ENCODE measurements at places on chromosomes 13 and 19. TPM values are rescaled to one million over a fixed set of nuclear protein-coding genes. Genes with fewer than 3 reads are reported as not detected.

The ADAT3 gene
- 7.8 TPM for polyA plus RNA-seq

GRCh38 chr13:44388427-44389059 is 14.9 kb downstream of the SERP2 start:
- peak; percentile 34 for DNase-seq

- no peak for DNase-seq
Measured at GRCh38 chr13:20782116-20782708, 8.5 kb upstream of the EEF1AKMT1 start.

The CLPTM1 gene
- 41.6 TPM for polyA plus RNA-seq

DNA sequence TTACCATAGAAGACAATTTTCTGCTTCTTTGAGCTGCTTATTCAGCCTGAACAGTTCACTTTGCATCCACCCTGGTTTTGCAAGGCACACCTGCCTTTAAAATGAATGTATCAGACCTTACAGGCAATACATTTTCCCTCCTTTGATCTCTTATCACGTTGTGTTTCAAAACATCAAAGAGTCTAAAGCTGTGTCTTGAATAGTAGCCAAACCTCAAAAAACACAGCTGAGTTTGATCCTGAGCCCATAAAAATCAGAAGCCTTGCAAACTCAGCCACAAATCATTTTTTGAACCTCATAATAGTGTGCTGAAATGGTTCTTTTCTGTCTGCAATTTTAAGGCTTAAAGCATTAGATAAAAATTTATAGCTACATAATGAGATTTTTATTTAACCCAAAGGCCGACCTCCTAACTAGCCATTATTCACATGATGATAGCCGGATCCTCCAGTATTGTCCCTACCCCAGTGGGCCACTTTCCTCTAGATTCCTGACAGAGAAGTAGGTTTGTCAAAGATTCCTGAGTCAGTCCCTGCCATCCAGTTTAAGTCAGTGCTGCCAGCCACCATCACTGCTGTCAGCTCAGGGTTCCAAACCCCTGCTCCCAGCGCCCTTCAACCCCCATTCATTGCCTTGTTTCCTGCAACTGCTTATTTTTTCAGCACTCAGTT is 71.8 kb downstream of the CAB39L start:
- DNase-seq = no peak

The ZNF175 gene
- polyA plus RNA-seq = 5.8 TPM

The U2AF1L4 gene
- 23.7 TPM for polyA plus RNA-seq

The BTBD2 gene
- 27.2 TPM for polyA plus RNA-seq

DNA sequence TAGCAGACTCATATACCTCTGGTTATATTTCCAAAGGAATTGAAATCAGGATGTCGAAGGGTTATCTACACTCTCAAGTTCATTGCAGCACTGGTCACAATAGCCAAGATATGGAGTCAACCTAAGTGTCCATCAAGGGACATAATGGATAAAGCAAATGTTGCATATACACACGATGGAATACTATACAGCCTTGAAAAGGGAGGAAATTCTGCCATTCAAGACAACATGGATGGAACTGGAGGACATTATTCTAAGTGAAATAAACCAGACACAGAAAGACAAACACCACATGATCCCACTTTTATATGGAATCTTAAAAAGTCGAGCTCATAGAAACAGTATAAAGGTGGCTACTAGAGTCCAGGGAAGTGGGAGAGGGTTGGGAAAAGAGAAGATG is 13.6 kb upstream of the ERCC1 start:
- no peak for DNase-seq

The APLP1 gene
- polyA plus RNA-seq = 39.0 TPM

DNA sequence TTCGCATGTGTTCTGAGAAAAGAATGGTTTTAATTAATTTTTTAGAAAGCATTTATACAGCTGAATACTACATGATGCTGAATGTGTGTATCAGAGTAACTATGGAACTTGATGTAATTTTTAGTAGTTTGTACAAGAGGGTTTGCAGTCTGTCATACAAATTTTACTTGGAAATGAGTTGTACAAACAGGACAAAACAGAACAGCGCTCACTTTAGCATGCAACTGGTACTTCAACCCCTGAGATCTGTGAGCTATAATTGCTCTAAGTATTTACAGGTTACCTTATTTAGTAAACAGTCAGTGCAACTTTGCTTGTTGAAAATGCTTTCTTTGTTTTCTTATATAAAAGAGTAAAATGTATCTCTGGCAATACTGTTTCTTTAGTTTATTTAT is 706 bp downstream of the TNFRSF19 start:
- DNase-seq = no peak

DNA sequence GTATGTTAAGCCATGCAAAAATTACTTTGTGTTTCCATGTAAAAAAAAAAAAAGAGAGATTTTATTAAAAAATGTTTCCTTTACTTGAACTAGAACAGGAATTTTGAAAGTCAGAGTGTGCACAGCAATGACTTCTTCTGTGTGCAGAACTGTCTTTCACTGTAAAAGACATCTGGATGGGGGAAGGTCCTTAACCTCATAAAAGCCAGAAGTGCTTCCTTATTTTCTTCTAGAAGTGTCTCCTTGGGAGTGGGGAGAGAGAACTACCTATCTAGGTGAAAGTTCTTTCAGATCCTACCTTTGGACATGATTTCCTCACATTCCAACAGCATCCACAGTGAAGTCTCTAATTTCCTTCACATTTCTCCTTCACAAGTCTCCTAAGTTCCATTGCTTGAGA is 360.3 kb downstream of the FGF14 start:
- no peak for DNase-seq

The CEACAM4 gene
- not detected for polyA plus RNA-seq

- DNase-seq = peak; percentile 61
Measured at GRCh38 chr13:95677564-95678266, 776 bp downstream of the DNAJC3 start.

DNA sequence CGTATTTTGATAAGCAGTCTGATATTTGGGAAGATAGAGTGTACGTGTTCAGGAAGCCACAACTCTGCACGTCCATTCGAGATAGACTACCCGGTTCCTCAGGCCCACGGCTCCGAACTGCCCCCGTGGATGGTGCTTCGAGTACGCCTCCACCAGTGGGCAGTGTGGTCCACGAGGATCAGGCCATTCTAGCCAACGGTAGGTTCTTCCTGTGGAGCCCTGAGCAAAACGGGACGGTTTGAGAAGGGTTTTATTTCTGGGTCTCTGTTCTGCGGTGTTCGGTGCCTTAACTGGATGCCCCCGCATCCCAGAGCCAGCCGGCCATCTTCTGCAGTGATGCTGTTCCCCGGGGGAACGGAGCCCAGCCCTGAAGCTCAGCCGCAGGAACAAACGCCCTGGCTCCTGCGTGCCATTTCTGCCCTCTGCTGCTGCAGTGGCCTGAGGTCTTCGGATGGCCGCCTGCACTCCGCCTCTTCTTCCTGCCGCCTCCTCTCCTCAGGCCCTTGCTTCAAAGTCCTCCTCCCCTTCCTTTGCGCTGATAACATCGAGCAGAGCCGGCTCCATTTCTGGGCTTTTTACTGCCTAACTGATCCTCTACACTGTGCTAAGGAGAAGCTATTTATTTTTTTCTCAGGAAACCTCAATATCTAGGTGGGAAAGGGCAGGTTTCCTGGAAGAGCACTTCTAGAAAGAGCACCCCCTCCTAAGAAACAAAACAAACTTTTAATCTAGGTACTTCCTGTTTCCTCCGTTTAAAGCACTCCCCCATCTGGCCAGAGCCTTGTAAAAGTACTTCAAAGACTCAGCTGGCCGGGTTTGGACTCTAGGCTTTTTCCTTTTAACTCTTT is 36.2 kb upstream of the SLC46A3 start:
- DNase-seq = peak; percentile 71

DNA sequence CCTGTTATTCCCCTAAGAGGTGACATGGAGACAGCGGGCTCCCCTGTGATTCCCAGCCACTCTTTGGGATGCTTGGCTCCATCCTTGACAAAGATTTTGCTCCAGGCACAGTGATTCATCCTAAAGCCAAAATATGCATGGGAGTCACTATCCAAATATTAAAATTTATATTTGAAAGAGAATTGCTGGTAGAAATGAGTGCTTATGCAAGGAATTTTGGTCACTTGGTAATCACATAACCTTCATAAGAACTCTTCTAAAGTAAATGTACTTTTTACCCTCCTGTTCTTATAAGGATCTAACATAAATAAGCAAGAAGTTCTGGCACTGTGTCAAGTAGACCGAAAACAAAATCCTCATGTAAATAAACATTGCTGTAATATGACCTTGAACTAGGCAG is 385.8 kb downstream of the ITGBL1 start:
- no peak for DNase-seq

- DNase-seq = no peak
Measured at GRCh38 chr19:16370641-16371391, 46.2 kb downstream of the KLF2 start.

The DMKN gene
- polyA plus RNA-seq = 569 TPM

DNA sequence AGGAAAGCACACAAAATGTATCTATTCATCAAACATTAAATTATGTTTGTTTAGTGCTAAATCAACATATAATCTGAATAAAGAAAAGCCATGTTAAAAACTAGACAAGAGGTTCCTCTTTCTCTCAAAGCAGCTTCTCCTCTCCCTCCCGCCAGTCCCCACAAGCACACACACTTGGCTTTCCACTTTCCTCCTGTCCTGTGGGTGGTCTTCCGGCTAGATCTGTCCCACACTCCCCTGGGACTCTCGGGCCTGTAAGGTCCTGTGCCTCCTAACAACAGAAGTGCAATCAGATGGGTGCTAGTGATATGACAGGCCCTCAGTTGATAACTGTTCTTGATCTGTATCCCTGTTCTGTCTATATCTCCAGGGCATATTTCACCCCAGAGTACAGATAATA is 45.6 kb upstream of the RAP2A start:
- DNase-seq = no peak

GRCh38 chr13:21932578-21932977 is 261.7 kb downstream of the FGF9 start:
- DNase-seq = no peak

- peak; percentile 83 for DNase-seq
Measured at GRCh38 chr19:5578097-5578846, 10.5 kb upstream of the TINCR start.

The NTF4 gene
- 2.7 TPM for polyA plus RNA-seq

Data from GM23338 (cell line).